ENCODE measurements at places on chromosomes 7 and 10.

DNA sequence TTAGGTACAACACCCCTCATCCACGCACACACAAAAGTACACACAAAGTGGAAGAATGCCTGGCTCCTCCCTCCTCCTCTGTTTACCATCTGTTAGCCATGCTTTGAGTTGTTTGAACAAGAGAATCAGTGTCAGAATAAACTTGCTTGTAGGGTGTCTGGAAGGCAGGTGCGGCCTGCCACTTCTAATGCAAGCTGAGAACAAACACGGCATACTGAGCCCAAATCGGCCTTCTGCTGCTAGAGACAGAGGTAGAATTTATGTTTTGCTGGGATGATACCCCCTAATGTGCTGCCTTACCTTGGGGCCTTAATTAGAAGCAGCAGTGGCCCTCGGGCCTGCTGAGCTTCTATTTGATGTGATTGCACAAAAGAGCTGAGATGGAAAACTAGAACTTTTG, 24.9 kb upstream of the FAM180A start:
- DNase-seq = no peak

- DNase-seq = no peak
These were observed 161.4 kb upstream of the EEPD1 start for GRCh38 chr7:35991511-35992232.

DNA sequence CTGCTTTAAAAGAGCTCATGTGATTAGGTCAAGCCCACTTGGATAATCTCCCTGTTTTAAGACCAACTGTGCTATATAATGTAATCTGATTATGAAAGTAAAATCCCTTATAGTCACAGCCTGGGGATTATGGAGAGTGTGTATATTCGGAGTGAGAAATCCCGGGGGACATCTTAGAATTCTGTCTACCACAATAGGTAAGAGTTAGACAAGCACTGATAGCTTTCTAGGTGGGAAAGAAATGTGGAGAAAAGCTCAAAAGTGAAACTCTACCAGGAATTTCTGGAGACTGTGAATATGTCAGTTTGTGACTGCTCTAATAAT, 2.9 kb upstream of the VCL start:
- no peak for DNase-seq

GRCh38 chr10:97656777-97657176, 16.3 kb downstream of the PI4K2A start:
- DNase-seq = no peak

GRCh38 chr10:15209827-15210509, 41.5 kb upstream of the NMT2 start:
- DNase-seq = peak; percentile 46

GRCh38 chr7:3670898-3671297, 369.8 kb downstream of the SDK1 start:
- peak; percentile 72 for DNase-seq

DNA sequence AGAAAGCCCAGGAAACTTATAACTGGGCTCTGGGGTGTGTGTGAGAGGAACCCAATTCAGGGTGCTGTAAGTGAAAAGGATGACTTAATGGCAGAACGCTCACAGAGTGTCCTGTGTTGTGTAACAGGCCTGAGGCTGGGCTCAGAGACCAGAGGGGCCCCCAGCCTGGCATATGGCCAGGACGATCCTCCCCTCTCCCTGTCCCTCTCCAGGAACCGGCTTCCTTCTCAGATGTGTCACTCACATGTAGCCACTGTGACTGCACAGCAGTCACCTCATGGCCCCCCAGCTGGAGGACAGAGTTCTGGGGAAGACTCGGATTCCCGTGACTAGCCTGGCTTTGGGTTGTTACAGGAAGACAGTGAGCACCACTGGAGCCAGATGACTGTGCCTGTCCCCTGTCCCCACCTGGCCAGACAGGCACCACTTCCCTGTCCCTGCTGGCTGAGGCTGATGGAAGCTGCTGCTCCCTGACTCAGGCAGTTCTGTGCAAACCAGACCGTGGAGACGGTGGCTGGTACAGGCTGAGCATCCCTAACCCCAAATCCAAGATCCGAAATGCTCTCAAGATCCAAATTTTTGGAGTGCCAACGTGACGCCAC, 220.5 kb downstream of the MLLT10 start:
- DNase-seq = no peak

DNA sequence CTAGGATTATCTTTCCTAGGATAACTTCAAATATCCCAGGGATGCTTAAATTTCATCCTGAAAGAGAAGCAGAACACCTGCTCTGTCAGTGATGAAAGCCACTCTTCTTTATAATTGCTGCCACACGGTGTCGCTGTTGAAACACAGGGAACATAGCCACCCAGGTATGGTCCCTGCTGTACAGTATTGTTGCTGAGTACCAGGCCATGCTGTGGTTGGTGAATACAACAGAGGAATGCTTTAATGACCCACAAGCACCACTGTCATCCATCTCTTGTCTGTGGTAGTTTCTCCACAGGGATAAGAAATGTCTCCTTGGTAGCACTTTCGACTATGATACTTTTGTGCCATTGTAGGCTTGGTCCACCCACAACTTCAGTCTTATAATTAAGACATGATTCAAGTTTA, 70.6 kb upstream of the STARD3NL start:
- peak; percentile 36 for DNase-seq

DNA sequence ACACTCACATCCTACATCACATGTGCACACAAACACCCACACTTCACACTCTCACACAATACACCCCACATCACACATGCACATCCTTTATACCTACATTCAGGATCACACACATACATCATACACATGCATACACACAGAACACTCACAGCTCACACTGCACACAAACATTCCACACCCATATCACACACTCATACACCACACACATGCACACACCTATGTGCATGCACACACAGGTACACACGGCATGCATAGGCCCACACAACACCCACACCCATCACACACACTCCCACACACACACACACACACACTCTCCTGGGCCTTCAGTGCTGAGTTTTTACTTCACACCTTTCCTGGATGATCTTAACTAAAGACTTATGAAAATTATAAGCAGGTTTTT, 220.5 kb downstream of the DNAJB6 start:
- DNase-seq = no peak

GRCh38 chr7:70657571-70657970, 474.4 kb upstream of the GALNT17 start:
- DNase-seq = no peak

GRCh38 chr10:123665491-123666286, 466 bp upstream of the GPR26 start:
- no peak for DNase-seq

- no peak for DNase-seq
These were observed 6.3 kb downstream of the ALDH18A1 start for GRCh38 chr10:95650232-95650631.

DNA sequence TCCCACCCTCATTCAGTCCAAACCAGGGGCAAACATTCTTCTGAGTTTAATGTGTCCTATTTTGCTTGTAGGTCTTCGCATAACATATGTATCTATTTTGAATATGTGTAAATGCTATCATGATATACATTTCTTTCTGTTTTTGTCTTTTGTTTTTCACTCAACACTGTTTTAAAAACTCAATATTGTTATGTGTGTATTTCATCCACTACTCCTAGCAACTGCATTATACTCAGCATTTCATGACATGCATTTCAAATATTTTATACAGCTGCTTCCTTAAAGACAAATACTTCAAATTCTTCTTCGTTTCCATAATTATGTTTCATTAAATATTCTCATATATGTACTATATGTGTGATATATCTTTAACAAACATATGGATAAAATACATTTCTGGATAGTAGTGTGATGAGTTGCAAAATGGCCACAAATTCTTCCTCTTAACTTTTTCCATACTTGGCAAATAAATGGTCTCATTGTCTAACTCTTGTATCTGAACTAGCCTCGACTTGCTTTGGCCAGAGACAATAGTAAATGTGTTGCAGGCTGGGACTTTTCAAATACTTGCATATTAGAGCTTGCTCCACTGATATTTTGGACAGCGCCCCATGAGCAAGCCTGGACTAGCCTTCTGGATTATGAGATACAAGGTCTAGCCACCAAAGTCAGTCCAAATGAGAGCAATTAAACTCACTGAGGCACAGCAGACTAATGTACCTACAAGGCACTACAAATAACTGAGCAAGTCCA, 539.7 kb upstream of the KCND2 start:
- DNase-seq = no peak

- no peak for DNase-seq
These were observed 27.7 kb downstream of the ZMIZ1 start for GRCh38 chr10:79096514-79096913.

DNA sequence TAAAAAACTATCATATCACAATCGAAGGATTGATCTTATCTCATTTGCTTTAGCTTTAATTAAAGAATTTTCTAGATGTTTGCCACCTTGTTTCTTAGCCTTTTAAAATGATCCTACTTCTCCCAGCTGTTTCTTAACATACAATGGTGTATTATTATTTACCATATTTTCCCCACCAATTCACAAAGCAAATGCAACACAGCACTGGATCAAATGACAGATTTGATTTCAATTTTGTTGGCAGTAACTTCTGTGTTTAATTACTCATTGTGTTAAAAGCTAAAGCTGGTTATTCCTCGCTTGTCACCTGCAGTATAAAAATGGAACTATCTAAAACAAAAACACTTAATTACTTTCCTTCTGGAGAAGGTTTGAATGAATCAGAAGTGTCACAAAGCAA, 19.6 kb downstream of the SVIL start:
- DNase-seq = no peak

DNA sequence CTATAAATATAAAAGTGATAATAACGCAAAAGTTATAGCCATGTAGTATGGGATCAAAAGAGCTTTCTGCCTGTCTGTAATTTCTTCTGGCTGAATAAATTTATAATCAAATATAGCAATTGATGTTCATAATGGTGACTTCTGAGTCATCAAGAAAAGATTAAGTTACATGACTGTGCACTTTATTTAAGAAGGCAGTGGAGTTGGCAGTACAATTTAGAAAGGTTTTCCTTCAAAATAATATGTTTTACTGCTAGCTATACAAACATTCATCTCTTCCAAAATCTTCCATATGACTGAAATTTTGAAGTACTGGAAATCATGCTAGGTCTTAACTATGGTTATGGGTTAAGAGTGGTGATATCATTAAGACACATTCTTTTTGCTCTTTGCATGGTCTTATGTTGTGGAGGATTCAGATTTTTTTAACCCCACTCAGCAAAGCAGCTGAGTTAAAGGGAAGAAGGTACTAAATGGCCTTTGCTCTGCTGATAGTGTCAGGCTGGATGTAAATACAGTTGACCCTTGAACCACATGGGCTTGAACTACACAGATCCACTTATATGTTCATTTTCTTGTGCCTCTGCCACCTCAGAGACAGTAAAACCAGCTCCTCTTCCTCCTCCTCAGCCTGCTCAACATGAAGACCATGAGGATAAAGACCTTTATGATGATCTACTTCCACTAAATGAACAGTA, 323.6 kb downstream of the BBS9 start:
- DNase-seq = no peak

- no peak for DNase-seq
These were observed 24.1 kb upstream of the ABCC2 start for GRCh38 chr10:99758211-99758891.

DNA sequence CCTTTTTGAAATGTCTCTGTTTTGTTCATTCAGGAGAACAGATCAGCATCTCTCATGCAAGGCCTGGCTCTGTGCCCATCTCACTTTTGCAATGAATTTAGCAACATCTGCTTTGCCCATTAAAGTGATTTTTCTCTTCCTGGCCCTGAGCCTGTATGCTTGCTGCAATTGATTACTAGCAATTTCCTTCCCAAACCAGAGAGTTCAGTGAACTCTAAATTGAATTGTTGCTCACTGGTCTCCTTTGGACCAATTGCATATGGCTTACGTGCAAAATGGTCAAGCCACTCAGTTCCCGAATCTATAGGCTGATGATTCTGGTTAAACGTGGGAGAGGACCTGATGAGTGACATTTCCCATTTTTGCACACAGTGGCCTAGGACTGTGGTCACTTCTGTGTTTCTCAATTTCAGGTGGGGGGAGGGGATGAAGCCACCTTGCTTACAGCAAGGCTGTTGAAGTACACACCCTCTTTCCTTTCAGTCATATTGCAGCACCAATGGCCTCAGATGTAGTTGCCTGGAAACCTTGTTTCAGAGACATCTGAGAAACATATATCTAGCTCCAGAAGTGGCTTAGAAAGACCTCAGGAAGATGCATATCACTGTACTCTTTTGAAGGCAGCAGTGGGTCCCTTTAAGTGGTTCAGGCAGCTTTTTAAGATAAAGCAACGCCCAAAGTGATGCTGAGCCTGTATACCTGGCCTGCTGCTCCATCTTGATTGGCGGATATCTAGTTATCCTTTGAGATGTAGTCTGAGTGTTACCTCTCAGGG, 201.4 kb downstream of the PTEN start:
- peak; percentile 97 for DNase-seq

DNA sequence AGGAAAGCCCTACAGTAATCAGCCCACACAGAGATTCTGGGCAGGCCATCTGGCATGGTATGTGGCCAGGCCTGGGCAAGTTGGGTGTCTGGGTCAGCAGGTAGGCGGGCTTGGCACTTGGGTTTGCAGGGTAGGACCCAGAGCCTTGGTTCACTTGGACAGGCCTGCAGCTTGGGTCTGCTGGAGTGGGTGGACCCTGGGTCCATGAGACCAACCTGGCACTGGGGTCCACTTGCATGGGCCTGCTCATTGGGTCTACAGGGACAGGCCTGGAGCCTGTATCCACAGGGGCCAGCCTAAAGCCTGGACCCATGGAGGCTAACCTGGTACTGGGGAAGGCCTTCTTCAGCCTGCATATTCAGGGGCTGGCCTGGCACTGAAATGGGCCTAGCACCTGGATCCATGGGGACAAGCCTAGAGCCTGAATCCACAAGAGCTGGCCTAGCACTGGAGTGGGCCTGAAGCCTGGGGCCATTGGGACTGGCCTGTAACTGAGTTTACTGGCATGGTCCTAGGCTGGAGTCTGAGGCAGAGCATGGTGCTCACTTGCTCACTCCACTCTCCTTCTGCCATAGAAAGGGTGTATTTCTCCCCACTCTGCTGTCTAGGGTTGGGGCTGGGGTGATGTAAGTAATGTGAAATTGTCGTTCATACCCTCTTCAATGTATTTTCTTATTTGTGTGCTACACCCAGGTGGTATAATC, 315.0 kb downstream of the AHR start:
- DNase-seq = no peak

DNA sequence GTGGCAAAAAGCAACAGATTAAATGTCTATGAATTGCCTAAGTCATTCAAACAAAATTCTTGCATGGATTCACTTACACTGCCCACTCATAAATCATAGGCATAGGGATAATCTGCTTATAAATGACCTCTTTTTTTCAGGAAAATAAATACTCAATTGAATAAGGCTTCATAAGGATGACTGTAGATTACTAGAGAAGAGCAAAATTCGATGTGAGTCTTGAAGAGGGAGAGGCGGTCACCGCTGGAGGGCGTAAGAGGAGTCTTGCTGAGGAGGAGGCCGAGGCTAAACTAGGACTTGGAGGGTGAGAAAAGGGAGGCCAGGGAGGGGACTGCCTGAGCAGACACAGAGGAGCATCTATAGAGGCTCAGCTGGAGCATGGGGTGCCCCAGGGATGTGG, 135.4 kb upstream of the RSU1 start:
- DNase-seq = no peak

Measured in AML-193 (cell line).